ENCODE measurements at places on chromosomes 1 and 21.

- no peak for DNase-seq
These were observed 467 bp upstream of the CC2D1B start for GRCh38 chr1:52366517-52366827.

GRCh38 chr1:172339842-172340241 is 80.6 kb upstream of the C1orf105 start:
- DNase-seq = no peak

GRCh38 chr1:12596007-12596821 is 21.8 kb downstream of the DHRS3 start:
- DNase-seq = peak; percentile 86

GRCh38 chr1:184210862-184211261 is 159.3 kb downstream of the TSEN15 start:
- no peak for DNase-seq

DNA sequence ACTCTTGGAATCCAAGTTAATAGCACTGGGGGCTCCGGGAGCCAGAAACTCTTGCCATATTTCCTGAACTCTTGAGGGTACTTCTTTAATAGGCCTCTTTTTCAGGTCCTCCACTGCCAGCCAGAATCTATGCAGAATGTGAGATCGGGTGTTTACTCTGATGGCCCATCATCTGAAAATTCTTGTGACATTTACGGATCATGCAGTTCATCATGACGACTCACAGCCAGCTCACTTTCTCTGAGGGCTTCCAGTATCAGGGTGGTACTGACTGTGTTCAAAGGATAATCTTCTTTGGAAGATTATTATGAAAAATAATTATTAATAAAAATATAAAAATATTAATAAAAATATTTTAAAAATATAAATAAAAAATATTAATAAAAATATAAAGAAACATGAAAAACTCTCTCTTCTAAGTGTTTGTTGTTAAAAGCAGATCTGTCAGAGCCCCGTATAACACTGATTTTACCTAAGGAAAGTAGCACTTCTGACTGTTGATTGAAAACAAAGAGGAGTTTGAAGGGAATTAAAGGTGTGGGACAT is 194.3 kb upstream of the GREM2 start:
- no peak for DNase-seq

DNA sequence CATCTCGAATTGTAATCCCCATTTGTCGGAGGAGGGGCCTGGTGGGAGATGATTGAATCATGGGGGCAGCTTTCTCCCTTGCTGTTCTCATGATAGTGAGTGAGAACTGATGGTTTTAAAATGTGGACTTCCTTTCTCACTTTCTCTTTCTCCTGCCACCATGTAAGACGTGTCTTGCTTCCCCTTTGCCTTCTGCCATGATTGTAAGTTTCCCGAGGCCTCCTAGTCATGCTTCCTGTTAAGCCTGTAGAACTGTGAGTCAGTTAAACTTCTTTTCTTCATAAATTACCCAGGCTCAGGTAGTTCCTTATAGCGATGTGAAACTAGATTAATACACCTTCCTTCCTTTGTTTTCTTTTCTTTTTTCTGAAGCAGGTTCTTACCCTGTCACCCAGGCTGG is 13.9 kb downstream of the DNAJC6 start:
- DNase-seq = no peak

DNA sequence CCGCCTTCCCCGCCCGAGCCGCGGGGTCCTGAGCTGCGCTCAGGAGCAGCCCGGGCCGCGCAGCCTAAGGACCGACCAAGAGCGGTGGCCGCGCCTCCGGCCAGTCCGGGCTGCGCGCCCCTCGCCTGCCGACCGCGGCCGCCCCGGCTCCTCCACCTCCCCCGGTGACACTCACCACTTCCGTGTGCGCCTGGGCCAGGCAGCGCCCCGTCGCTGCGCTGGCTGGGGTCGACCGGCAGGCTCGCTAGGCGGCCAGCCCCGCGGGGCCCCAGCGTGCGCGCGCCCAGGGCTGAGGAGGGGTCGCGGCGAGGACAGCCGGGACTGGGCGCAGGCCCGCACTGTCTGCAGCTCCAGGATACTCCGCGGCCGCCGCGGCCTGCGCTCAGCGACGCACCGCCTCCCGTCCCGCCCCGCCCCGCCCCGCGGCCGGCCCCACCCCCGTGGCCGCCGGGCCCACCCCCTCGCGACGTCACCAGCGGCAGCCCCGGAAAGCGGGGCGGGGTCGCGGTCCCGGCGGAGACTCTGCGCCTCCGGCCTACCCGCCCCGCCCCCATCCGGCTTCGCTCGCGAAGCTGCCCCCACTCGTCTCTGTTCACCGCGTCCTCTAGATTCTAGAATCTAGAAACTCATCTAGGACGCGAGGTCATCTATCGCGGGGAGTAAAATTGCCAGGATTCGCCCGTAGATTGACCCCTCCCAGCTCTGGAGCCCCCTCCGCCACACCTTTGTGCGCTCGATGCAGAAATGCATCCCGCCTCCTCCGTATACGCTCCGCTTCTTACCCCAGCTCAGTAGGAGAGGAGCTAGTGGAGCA is at the start of gene JAK1:
Gene JAK1, minus strand, starts transcription at position 392 of the 814 bp plus-strand sequence. CDS start 80,285 bp downstream, outside the sequence.
- peak; percentile 87 for DNase-seq

DNA sequence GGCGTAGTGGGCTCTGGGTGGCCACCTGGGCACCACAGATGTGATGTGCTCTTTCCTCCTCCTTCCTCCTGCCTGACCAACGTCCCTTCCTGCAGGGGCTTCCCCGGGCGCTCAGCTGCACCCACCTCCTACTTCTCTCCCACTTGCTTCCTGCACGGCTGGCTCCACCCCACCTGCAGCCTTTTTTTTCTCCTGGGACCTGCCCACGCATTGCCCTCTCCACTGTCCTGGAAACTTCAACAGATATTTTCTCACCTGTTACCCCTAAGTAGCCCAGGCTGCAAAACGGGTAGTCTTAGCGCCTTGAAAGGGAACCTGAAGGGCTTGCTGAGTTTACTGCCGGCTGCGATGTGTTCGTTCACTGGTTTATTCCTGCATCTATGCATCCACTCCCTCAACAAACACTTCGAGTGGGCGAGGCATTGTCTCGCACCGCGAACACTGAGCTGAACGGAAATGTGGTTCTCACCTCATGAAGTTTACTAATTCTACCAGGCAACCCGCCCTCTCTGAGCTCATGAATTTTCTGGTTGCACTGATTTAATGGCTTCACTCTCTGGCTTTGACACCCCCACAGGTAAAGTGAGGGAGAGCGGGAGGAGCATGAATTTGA is 23.6 kb downstream of the ZBTB18 start:
- no peak for DNase-seq

DNA sequence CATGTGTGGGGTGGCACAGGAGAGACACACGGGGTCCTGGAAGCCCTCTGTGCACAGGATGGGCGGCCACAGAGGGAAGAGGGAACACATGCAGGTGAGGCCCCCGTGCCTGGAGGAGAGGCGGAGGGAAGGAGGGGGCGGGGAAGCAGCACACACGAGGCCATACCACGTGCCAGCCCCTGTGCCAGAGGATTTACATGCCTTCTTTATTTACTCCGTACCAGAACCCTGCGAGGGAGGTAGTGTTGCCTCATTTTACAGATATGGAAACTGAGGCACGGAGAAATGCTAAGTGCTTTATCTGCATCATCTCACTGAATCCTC is 56.1 kb downstream of the ARHGEF10L start:
- DNase-seq = no peak

GRCh38 chr1:197173571-197174507 is 27.4 kb upstream of the ASPM start:
- DNase-seq = no peak

GRCh38 chr1:85451236-85451830 is 13.6 kb downstream of the DDAH1 start:
- DNase-seq = no peak

- DNase-seq = no peak
These were observed 216.1 kb downstream of the NPHP4 start for GRCh38 chr1:5776035-5776550.

GRCh38 chr21:33940164-33940880 is 24.7 kb upstream of the ATP5PO start:
- no peak for DNase-seq

- no peak for DNase-seq
These were observed 22.0 kb upstream of the BCAR3 start for GRCh38 chr1:93703643-93704042.

GRCh38 chr1:224617410-224618355 is 1.6 kb downstream of the CNIH3 start:
- no peak for DNase-seq

Measured in SJCRH30 (cell line).